H4 (cell line): ENCODE measurements at places on chromosomes 11 and 22.

- no peak for DNase-seq
Measured at GRCh38 chr22:49535126-49535525, 292.5 kb downstream of the BRD1 start.

- DNase-seq = no peak
Measured at GRCh38 chr11:61564936-61565696, 15.8 kb downstream of the SYT7 start.

GRCh38 chr11:115505175-115505574 is 960 bp upstream of the CADM1 start:
- DNase-seq = no peak

GRCh38 chr11:77710358-77710757 is 72.8 kb upstream of the CLNS1A start:
- no peak for DNase-seq

GRCh38 chr11:123798513-123799252 is 7.5 kb downstream of the OR6M1 start:
- DNase-seq = no peak

DNA sequence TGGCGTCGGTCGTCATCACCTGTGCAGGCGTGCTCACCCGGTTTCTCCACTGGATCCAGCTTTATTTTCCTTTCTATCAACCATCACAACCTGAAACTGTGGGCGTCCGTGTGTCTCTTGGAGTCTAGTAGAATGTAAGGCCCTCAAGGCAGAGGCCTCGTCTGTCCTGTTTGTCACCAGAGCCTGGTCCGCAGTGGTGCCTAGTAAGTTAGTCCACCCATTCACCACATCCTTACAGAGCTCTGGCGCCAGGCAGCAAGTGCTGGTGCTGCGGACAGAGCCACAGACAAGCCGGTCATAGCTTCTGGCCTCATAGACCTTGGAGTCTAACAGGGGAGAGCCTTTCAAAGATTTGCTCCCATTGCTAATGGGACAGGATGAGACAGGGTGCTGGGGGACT is 64.4 kb upstream of the PARVG start:
- no peak for DNase-seq

GRCh38 chr11:32594272-32594671 is 10.6 kb downstream of the EIF3M start:
- DNase-seq = no peak

GRCh38 chr22:39943953-39944872 is 16.0 kb upstream of the TMA7B start:
- no peak for DNase-seq

- DNase-seq = no peak
Measured at GRCh38 chr11:116357784-116358544, 414.8 kb downstream of the BUD13 start.

DNA sequence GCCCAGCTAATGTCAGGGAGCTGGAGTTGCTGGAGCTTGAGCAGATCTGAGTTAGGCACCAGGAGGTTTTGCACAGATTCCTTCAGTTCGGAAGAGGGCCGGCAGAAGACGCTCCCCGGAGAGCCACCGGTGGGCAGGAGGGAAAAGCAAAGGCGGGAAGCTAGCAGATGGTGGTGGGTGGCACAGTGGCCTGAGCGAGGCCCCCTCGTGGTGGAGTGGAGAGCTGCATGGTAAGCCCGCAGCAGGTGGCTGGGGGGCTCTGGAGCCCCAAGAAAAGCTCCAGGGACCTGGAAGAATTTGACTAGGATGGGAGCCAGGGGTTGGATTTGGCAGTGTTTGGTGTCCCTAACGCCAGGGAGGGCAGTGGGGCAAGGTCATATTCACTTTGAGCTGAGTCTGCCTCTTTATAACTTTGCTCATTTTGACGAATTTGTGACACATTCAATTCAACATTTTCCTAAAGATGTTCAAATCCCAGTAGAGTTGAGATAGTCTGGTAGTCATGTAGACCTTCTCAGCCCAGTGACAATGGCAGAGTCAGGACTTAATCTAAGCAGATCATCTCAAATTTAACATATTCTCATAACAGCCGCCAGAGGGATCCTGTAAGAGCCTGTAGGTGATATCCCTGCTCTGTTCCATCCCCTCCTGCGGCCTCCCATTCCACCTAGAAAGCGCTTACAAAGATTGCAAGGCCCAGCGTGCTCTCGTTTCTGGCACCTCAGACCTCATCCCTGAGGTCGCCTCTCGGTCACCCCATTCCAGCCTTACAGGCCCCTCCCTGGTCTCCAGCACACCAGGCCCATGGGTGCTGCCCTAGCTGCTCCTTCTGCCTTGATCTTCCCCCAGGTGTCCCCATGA is 57.9 kb downstream of the TRIM29 start:
- DNase-seq = no peak

DNA sequence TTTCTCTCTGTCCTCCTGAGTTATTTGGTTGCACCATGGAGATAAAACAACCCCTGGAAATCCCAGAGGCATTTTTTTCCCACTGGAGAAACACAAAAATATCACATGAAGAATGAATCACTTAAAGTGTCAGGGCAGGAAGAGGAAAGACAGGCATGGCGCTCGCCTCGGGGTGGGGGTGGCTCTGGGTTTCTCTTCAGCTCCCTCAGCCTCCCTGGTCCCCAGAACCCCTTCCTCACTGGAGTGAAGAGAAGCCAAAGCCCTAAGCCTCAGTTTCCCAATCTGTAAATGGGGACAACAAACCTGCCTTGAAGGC is 938 bp downstream of the SHISAL1 start:
- no peak for DNase-seq
